SW 1271 (cell line): ENCODE measurements at places on chromosomes 12 and 14.

- DNase-seq = no peak
Observed at GRCh38 chr12:1553987-1554982, 40.1 kb downstream of the FBXL14 start.

- DNase-seq = no peak
Observed at GRCh38 chr14:92058006-92058917, 18.4 kb upstream of the TRIP11 start.

DNA sequence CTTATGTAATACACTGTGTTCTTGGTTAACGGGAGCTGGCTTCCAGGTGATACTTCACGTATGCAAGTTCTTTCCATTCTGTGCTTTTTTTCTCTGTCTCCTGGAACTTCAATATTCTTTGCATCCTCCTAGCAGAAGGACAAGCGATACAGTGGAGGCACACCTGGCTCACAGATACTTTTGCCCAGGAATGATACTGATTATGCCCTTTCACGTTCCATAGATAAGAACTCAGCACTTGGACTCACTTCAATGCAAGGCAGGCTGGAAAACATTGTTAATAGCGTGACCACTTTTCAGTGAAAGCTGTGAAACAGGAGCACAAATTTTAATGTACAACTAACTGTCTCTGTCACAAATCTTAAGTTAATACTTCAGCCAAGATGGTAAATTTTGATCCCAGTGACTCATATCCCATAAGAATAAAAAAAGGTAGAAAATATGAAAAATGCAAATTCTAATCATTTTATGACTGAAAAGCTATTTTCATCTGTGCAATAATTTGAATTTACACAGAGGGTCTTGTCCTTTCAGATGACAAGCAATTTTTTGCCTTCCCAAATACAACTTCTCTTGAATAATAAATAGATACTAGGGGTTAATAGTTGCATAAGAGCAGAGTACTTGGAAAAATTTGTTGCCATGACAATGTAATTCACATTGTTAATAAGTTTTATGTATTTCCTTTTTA, 919.0 kb downstream of the GALC start:
- DNase-seq = no peak

- peak; percentile 59 for DNase-seq
Observed at GRCh38 chr14:21098076-21098891, at the start of gene ZNF219. ZNF219 (minus strand) TSS chr14:21098655; CDS start chr14:21093591, 5,064 bp downstream.

DNA sequence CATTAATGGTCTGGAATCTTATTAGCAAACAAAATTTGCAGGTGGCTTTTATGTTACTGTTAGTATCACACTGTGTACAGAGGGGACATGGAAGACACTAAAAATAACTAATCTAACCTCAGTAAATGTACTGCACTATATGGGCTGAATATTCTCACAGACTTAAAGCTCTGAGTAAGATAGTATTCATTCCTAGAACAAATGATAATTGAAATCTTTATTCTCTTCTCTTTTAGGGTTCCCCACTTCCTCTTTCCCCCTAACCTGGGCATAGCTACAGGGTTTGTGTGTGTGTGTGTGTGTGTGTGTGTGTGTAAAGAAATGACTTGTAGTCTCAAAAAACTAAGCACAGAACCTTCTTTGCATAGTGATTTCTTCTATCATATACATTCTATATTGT, 21.4 kb upstream of the HECTD1 start:
- no peak for DNase-seq

DNA sequence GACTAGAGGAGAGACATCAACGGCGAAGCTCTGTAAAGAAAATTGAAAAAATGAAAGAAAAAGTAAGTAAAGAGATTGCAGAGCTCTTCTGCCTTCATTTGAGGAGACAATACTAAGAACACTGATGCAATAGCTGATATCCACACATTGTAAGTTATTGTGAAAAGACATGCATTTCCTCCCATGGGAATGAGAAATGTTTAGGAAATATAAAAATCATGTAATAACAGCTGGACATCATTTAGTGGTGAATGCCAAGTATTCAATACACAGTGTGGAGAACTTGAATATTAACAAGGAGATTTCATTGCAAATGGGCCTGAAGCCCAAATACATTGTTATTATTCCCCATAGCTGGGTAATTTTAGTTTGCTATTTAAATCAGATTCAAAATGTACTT, 179.2 kb downstream of the KICS2 start:
- DNase-seq = no peak

DNA sequence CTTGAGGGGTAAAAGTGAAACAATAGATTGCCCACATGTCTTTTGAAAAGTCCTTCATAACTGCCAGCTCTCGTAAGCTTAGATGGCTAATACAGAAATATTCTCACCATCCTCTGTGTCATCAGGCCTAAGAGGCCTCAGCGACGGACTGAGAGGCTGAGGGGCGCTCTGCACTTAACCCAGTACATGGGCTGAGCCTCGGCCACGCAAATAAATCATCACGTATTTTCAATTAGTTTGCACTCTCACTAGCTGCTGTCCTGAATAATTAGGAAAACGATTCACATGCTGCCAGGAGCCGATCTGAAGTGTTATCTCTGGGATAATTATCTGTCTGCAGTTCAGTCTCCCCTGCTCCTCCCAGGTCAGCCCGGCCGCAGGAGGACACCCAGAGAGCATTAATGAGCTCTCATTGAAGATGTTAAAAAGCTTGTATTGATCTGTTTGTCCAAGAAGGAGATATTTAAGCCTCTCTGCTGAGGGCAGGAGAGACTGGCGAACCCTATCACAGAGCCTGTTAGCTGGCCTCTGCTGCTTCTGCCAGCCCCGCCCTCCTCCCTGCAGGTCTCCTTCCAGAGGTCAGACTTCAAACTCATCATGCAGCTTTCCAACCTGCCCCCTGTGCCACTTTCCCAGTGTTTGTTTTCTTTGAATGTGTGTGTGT, 1051.3 kb downstream of the VRK1 start:
- DNase-seq = no peak

DNA sequence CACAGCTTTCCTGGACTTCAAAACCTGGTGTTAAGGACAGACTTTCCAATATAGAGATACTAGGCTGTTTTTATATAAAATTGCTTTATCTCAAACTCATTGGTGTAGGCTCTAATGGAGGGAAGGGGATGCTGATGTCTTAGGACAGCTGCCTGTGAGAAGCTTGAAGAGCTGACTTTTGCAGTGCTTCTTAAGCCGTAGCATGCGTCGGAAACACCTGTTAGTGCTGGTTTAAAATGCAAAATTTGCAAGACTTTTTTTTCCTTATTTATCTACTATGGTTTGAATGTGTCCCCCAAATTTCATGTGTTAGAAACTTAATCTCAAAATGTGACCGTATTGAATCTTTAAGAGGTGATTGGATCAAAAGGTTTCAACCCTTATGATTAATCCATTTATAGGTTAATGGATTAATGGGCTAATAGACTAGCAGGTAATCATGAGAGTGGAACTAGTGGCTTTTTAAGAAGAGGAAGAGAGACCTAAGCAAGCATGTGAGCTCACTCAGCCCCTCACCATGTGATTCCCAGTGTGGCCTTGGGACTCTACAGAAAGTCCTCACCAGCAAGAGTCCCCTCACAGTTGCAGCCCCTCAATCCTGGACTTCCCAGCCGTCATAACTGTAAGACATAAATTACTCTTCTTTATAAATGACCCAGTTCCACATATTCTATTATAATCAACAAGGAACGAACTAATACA, 60.9 kb upstream of the FUT8 start:
- DNase-seq = no peak

DNA sequence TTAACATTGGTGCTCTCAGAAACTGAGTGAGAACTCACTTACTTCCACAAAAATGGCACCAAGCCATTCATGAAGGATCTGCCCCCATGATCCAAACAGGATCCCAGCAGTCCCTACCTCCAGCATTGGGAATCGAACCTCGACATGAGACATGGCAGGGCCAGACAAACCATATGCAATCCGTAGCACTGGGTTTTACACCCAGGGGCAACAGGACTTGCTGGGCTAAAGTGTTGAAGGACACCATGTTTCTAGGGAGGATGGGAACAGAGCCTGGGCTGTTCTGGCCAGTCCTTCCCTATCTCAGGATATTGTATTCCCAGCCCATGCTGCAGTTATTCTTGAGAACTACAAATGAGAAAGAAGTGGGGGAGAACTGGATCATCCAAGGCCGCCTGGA, 36.6 kb downstream of the SERPINA3 start:
- DNase-seq = no peak

DNA sequence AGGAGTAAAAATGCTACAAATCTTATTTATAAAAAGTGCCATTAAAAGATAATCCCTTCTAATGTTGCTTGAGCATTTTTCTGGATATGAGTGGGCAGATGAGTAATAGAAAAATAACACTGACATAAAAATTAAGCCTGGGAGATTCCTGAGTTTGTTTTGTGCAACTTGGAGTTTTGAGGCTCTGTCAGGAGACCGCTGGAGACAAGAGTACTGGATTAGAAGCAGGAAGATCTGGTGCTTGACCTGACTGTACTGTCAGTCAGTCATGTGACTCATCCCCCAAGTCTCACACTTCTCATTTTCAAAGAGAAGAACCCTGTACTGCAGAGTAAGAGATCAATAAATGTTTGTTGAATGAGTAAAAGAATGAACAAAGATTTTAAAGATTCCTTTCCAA, 29.4 kb downstream of the ANO4 start:
- no peak for DNase-seq
